ENCODE measurements at places on chromosomes 7 and 10. TPM values are rescaled to one million over a fixed set of nuclear protein-coding genes. Genes with fewer than 3 reads are reported as not detected.

Gene DYNC1I1
- 14.6 TPM for total RNA-seq

DNA sequence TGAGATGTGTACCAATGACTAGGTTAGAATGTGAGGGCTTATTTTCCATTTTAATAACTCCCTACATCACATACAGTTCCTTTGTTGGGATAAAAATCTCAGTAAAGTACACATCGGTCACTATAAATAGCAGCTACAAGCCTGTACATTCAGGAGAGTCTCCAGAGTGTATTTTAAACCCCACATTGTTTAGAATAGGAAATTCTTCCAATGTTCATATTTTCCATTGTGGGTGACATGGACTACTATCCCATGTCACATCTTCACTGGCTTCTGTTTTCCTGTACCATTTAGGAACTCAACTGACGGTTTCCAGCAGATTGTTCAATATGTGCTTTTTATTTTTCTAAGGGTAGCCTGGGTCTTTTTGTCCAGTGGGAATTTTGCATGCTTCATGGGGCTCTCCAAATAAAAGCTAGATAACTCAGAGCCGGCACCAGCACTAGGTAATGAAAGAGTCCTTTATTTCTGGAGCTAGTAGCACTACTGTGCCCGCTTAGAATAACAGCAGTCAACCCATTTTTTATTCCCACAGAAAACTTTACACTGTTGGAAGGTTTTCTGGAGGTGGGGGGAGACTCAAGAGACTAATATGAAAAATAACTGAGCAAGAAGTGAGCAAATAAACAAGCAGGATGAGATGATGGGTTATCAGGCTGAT, 100.5 kb downstream of the CALD1 start:
- DNase-seq, result no peak

GRCh38 chr10:114044247-114045135, 825 bp downstream of the ADRB1 start:
- DNase-seq, result no peak

DNA sequence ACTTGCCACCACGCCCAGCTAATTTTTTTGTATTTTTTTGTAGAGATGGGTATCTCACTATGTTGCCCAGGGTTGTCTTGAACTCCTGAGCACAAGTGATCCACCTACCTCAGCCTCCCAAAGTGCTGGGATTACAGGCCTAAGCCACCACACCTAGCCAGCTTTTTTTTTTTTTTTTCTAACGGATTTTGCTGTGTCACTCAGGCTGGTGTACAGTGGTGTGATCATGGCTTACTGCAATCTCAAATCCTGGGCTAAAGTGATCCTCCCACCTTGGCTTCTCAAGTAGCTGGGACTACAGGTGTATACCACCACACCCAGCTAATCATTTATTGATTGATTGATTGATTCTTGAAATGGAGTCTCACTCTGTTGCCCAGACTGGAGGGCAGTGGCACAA, 106.0 kb upstream of the TRIM24 start:
- DNase-seq, result no peak

Gene SPDYE6
- total RNA-seq, result not detected

DNA sequence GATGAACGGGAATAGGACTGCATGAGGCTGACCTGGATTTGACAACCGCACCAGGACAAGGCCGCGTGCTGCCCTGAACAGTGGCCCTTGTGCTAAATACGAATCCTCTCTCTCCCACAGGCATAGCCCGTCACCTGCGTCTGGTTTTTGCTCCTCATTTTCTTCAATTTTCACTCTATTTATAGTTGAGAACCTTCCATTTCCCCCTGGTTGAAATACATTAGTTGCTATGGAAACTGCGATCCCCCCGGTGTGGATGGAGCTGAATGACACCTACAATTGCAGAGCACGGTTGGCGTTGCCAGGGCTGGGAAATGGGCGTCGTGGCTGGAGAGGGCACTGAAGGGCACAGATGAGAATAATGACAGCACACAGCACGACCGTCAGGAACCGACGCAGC, 158.6 kb upstream of the PITRM1 start:
- DNase-seq, result no peak

Gene PLCE1
- 59.2 TPM for total RNA-seq

- no peak for DNase-seq
These were observed 53.2 kb upstream of the MACC1 start for GRCh38 chr7:20270371-20270770.

Data from ureter (tissue), 1 donor.